Activated B cell treated with CpG ODN at 0.5 μM for 24 hours (primary cell): ENCODE measurements at places on chromosomes 7 and 10. TPM values are rescaled to one million over a fixed set of nuclear protein-coding genes. Genes with fewer than 3 reads are reported as not detected.

The FBXW4 gene
- total RNA-seq: 69.4 and 74.2 TPM in 2 replicates

GRCh38 chr7:126065766-126066165 lies 1136.1 kb upstream of the POT1 start:
- no peak for DNase-seq

DNA sequence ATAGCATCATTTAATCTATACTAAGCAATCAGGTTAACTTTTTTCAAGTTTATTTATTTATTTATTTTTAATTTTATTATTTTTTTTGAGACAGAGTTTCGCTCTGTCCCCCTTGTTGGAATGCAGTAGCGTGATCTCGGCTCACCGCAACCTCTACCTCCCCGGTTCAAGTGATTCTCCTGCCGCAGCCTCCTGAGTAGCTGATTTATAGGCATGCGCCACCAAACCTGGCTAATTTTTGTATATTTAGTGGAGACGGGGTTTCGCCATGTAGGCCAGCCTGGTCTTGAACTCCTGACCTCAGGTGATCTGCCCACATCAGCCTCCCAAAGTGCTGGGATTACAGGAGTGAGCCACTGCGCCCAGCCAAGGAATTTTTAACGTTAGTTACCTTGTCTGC lies 635 bp upstream of the MYPN start:
- no peak for DNase-seq

- DNase-seq: no peak
Measured at GRCh38 chr7:152081088-152081487, 55.6 kb downstream of the GALNT11 start.

DNA sequence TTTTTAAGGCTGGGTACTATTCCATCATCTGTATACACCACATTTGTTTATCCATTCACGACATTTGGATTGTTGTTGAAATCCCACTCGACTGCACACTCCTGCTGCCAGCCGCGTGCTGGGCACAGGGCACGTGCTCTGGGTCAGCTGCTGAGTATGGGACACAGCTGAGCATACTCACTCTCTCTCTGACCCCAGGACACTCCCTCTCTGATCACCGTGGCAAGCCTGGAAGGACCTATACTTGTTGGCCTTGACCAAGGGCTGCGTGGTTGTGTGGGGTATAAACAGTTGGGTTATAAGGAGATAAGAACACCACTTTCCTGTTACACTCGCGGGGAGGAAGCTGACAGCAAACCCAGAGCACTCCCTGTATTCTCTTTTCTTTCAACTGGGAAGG lies 153.0 kb upstream of the RHEB start:
- DNase-seq: no peak

DNA sequence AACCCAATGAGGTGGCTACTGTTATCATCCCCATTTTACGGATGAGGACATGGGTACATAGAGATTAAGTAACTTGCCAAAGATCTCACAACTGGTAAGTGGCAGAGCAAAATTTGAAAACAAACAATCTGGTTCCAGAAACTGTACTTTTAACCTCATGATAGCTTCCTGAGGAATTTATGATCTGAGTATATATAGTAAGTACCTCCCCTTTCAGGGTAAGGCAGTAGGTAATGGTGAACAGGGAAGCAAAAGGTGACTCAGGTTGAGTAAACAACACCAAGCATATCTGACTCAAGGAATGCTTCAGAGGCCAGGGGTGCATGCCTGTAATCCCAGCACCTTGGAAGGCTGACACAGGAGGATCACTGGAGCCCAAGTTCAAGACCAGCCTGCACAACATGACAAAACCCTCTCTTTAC lies 21.1 kb downstream of the KLLN start:
- no peak for DNase-seq

GRCh38 chr7:636396-636795 lies 90.1 kb upstream of the DNAAF5 start:
- no peak for DNase-seq

GRCh38 chr10:4698075-4698474 lies 127.9 kb upstream of the AKR1E2 start:
- DNase-seq: no peak
